ENCODE measurements at places on chromosomes 11 and 22. TPM values are rescaled to one million over a fixed set of nuclear protein-coding genes. Genes with fewer than 3 reads are reported as not detected.

FOSL1 gene
- polyA plus RNA-seq: 0.36 TPM

SULT4A1 gene
- polyA plus RNA-seq: 1.8 TPM

GGTLC3 gene
- polyA plus RNA-seq: not detected

CYP2R1 gene
- 18.0 TPM for polyA plus RNA-seq

DNA sequence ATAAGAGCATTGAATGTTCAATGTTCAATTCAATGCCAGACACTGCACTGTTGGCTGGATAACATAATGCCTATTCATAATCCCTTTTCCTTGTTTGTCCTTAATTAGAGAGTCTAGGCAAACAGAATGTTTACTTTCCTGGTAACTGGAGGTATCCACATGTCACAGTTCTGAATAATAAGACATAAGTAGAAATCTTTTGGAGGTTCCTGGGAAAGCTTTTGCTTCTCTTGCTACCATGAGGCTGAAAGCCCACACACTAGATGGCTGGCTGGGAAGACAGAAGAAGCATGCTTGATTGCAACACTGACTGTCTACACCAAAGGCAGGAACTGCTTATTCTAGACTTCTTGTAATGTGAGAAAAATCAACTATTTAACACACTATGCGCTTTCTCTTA, 79.5 kb downstream of the GAB2 start:
- no peak for DNase-seq

Measured in muscle of arm (tissue), 14 donors.